ENCODE measurements at places on chromosomes 1 and 21.
A peak's percentile ranks its signal among the peaks of the same experiment; 100 is the strongest.

- no peak for DNase-seq
Measured at GRCh38 chr1:43968348-43968948, 1.4 kb upstream of the DPH2 start.

- DNase-seq: no peak
Measured at GRCh38 chr1:69737527-69738185, 169.9 kb downstream of the LRRC7 start.

GRCh38 chr1:7476861-7477547 is 294.1 kb upstream of the VAMP3 start:
- DNase-seq: no peak

DNA sequence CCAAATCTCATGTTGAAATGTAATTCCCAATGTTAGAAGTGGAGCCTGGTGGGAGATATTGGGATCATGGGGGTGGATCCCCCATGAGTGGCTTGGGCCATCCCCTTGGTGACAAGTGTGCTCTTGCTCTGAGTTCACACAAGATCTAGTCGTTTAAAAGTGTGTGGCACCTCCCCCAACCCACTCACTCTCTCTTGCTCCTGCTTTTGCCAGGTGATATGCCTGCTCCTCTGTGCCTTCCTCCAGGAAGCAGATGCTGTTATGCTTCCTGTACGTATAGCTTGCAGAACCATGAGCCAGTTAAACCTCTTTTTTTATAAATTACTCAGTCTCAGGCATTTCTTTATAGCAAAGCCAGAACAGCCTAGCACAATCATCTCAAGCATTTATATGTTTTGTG is 23.0 kb upstream of the HSPA13 start:
- no peak for DNase-seq

- DNase-seq: no peak
Measured at GRCh38 chr1:60662486-60663044, 419.8 kb upstream of the NFIA start.

GRCh38 chr1:93614986-93615581 is 66.6 kb downstream of the BCAR3 start:
- DNase-seq: peak; percentile 57

DNA sequence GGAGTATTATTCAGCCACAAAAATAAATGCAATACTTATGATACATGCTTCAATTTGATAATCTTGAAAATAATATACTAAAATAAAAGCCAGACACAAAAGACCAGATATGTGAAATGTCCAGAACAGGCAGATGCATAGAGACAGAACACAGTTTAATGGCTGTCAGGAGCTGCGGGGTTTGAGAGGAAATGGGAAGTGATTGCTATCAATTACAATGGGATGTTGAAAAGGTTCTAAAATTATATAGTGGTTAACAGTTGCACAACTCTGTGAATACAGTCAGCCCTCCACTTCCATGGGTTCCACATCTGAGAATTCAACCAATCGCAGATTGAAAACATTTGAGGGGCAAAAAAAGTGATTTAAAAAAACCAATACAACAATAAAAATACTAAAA is 54.0 kb downstream of the LTN1 start:
- no peak for DNase-seq

- no peak for DNase-seq
Measured at GRCh38 chr1:244054247-244054923, 3.3 kb downstream of the ZBTB18 start.

DNA sequence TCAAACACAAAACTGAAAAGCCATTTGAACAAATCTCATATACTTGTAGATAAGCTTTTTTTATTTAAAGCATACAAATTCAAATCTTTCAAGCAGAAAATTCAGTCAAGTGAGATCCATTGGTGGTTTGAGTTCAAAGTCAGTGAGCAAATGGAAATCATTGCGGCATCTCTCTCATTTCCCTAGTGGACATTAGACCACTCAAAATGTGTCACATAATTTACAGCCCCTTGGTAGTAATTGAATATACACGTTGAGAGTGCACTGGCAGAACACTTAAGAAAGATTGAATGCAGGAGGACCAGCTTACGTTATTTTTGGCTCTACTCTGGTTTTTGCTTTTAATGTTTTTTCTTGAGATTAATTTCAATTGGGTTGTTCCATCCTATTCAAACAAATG is 633.7 kb downstream of the USP25 start:
- no peak for DNase-seq

- DNase-seq: no peak
Measured at GRCh38 chr1:4117196-4117595, 217.1 kb upstream of the C1orf174 start.

- no peak for DNase-seq
Measured at GRCh38 chr21:39595465-39595864, 17.3 kb upstream of the B3GALT5 start.

- DNase-seq: no peak
Measured at GRCh38 chr1:105874621-105875020, 1181.9 kb upstream of the PRMT6 start.

GRCh38 chr1:111852261-111852721 is 96.6 kb downstream of the DDX20 start:
- no peak for DNase-seq

GRCh38 chr1:34786521-34787325 is 5.7 kb downstream of the GJB3 start:
- DNase-seq: peak; percentile 36

GRCh38 chr21:39633770-39634181 is 21.0 kb downstream of the B3GALT5 start:
- DNase-seq: no peak

GRCh38 chr1:71080230-71080738 is 551 bp downstream of the ZRANB2 start:
- peak; percentile 2 for DNase-seq

- no peak for DNase-seq
Measured at GRCh38 chr1:224507771-224508523, 73.3 kb upstream of the WDR26 start.

DNA sequence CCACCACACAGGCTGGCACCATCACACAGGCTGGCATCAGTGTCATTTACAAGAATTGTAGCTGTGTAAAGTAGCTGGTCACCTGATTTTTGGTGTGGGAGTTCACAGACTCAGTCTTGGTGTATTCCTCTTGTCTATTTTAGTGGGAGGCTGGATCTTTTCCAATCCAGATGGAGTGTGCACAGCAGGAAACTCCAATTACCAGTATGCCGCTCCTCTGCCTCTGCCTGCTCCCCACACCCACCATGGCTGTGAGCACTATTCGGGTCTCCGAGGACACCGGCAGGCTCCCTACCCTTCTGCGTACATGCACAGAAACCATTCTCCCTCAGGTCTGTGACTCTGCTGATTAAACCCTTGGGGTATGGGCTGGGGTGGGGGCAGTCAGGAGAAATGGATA is 24.2 kb downstream of the TBX19 start:
- DNase-seq: no peak

DNA sequence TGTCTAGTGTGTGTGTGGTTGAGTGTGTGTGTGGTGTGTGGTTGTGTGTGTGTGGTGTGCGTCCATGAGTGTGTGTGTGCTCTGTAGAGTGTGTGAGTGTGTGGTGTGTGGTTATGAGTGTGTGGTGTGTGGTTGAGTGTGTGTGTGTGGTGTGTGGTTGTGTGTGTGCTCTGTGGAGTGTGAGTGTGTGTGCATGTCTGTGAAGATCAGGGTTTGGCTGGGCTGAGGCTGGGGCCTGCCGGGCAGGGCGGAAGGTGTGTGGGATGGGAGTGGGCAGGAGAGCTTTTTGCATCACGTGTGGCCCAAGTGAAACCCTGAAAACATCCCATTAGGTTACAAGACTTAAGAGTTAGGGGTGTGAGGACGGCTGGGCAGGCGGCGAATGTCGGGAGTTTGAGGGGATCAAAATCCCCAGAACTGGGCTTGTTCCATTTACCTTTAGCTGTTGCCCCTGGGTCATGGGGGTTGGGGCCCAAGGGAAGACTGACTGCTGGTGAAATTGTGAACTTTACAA is 2.9 kb upstream of the FCMR start:
- DNase-seq: no peak

GRCh38 chr21:26659182-26659581 is 86.1 kb upstream of the CYYR1 start:
- no peak for DNase-seq

Measured in stimulated activated CD4-positive, alpha-beta T cell treated with anti-CD3 and anti-CD28 coated beads, TNF-alpha, amount 100 ng/mL, for 48 hours (primary cell).